ENCODE measurements at places on chromosomes 2 and 18.
A peak's percentile ranks its signal among the peaks of the same experiment; 100 is the strongest.

- DNase-seq: no peak
These were observed 79.3 kb upstream of the LGALSL start for GRCh38 chr2:64374686-64375085.

DNA sequence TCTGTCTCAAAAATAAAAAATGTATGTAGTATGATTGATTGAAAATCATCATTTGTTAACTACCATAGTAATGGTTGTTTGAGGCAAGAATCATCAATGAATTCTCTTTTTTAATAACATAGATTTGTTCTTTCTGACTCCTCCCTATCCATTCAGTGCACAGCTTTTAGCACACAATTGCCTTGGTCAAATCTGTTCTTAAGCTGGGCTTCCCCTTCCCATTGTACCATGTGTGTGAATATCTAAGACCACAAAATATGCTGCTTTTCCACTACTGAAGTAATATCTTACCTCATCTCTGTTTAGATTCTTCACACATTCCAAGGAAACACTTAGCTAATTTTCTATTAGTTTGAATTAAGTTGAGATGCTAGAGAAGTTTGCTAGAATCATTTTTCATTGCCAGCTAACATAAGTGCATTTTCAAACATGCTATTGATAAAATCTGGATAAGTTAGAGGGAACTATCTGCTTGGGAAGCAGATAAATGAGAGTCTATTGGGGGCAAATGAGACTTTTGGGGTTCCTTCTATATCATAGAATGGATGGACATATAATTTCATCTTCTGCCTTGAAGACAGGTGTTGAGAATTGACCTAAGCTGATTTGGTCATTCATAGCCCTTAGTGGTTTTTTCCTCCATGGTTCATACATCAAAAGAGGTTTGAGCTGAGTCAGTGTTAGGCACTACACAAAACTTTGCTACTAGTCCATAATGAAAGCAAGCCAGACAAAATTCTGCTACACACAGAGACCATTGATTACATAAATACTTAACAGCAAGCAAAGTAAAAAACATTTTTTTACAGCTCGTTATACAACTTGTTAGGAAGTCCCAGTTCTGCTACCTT is 231.9 kb downstream of the PLCL1 start:
- no peak for DNase-seq

DNA sequence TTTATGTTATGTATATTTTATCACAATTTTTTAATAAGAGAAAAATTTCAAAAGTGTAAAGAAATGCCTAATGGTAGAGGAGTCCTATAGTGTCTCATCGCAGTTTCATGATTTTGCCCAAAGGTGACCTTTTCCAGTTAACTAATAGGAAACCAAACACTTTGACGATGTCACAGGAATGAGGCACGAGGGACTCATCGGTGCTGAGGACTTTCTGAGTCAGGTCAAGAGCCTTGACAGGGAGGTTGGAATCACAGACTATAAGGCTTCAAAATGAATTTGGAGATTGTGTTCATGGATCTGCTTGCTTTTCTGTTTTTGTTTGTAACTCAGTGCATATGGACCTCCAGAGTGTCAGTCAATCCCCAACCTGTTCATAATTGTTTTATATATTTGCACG is 15.1 kb upstream of the RTTN start:
- no peak for DNase-seq

DNA sequence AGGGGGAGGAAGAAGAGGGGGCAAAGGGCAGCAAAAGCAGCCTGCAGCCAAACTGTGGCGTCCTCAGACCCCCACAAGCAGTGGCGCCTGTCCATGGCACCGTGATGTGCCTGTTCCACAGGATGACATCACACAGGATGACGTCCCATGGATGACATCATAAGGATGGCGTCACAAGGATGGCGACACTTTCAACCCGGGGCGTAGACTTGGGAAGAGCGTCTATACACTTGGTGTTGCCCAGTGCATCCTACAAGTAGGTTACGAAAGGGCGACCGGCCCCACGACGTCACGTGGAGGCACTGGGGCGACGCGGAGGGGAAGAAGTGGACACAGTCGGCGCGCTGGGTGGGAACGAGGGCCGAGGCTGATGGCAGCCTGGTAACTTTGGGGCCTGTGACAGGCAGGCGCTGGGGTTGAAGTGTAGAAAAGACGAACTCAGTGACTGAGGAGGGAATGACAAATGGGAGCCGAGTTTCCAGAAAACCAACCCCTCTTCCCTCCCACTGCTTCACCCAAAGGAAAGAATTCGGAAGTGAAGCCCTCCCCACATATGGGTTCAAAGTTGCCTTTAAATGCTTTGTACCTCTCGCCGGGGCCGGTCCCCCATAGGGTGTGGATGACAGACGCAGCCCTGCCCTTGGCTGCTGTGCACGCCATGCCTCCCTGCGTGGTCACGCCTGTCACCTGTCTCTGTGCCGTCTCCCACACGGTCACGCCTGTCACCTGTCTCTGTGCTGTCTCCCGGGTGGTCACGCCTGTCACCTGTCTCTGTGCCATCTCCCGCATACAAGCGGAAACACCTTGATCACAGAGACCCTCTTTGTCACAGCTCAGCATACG is 13.4 kb upstream of the KCNG2 start:
- DNase-seq: no peak

- no peak for DNase-seq
These were observed 19.6 kb downstream of the ANO7 start for GRCh38 chr2:241208058-241208457.

DNA sequence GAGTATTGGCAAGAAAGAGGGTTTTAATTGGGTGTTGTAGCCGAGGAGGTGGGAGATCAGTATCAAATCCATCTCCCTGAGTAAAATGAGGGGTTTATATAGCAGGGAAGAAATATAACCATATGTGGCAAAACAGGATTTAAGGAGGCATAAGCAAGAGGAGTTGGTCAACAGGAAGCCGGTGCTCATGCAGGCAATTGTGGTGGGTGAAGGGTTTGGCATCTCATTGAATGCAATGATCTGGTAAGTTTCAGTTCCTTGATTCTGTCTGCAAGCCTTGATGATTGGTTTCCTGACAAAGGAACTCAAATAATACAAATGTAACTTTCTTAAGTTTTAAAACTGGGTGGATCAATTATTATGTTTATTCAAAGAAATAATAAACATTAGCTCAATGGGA is 564.4 kb upstream of the LINC00305 start:
- DNase-seq: no peak

GRCh38 chr18:77015771-77016710 is 116.5 kb downstream of the MBP start:
- DNase-seq: no peak

DNA sequence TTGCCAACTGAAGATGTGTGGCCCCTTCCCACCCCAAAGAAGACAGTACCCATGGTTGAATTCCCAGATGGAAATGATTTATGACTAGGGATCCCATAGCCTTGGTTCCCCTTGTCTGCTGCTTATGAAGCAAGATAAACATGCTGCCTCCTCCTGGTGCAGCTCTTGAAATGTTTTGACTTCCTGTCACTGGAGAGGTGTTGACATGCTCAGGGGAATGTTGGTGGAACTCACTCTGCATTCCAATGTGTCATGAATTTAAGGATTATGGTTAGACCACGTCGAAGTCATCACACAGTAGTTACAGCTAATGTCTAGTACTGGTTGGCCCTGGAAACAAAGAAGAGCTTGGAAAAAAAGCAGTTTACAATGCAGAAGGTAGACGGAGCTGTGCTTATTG is 69.0 kb upstream of the FAM110C start:
- DNase-seq: no peak

DNA sequence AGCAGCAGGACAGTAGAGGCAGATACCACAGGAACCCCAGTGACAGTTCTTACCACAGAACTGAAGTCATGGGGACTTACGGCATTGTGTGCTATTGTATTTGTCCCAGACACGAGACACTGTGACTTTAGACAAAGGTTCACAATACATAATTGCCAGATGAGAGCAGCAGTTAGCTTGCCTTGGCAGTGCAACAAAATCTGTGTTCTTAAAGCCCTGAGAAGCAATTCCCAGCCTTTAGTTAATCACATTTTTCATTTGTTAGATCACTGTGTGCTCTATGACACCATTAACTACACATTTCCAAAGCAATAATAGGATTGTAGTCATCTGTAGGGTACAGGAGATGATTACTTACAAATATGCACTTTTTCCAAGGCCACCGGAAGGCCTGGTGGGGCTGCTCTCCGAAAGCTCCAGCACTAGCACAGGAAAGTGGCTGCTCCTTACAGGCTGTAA is 97.5 kb upstream of the LDLRAD4 start:
- no peak for DNase-seq

- DNase-seq: no peak
These were observed 19.7 kb upstream of the GLI2 start for GRCh38 chr2:120715941-120716340.

DNA sequence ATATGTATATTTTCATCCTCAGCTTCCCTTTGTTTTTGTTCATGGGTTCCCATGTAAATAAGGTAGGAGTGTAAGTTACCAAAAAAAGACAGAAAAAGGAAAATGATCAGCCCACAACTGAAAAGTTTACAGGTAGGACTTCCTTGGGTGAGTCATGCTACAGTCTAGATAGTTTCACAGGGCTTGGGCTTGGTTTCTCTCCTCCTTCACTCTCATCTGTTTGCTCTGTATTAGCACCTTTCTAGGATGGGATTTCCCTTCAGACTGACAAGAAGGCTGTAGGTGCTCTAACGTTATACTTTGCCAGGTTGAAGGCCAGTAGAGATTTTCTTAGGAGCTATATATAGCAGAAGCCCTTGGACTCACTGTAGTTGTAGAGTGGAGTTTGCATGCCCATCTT is 57.9 kb downstream of the FAM171B start:
- DNase-seq: no peak

GRCh38 chr18:35005963-35006577 is 35.1 kb upstream of the MAPRE2 start:
- DNase-seq: no peak

DNA sequence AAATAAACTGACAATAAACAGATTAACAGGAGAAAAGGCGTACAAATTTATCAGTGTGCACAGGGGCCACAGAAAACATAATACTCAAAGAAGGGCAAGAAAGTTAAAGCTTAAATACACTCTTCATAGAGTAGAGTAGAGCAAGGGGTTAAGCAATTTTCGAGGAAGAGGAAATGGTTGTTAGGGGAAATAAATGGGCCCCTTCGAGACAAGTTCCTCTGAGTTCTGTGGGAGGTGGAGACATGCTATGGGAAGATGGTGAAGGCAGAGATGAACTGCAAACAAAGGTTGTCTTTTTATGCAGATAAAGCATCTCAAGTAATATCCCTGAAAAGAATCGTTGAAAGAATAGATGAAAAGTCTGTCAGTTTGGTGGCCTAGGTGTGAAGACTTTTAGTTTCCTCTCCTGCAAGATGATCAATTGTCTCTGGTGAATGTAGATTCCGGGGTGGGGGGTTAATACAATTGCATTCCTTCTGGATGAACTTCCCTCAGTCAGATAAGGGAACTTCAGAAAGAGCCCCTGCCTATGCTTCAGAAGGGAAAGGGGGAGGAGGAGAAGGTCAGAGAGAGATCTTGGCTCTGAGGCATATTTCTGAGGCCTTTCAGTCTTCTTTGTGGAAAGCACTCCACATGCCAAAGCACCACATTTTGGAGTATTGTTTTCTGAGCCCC is 127.0 kb downstream of the METTL4 start:
- DNase-seq: no peak

DNA sequence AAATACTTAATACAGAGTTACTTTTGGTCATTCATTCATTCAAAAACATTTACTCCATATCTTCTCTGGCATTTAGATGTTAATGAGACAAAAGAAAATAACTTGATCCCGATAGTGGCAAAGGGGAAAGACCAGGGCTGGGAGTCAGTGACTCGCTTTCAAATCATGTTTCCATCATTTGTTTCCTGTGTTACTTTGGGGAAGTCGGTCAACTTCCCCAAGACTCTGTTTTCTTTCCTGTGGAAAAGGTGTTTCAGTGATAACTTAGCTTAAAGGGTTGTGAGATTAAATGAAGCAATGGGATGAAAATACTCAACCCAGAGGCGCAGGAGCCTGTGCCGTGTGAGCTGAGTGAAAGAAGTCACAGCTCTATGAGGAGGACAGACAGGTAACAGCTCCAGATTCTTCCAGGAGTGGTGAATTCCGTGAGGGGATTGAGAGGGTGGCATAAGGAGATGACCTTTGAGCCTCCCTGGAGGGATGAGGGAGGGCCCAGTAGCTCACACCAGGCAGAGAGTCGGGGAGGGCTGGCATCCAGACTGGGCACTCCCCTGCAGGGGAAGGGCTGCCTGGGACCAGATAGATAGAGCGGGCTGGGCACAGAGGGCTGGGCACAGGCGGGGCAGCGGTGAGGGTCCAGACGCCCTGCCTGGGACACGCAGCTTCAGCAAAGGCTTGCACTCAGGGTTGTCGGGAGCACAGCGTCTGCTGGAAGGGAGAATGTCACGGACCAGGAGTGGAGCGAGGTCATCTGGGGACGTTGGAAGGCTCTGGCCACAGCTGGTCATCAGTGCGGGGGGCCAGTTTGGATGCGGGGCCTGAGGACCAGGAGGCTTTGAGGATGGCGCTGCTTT is 70.1 kb downstream of the TSHZ1 start:
- DNase-seq: no peak

DNA sequence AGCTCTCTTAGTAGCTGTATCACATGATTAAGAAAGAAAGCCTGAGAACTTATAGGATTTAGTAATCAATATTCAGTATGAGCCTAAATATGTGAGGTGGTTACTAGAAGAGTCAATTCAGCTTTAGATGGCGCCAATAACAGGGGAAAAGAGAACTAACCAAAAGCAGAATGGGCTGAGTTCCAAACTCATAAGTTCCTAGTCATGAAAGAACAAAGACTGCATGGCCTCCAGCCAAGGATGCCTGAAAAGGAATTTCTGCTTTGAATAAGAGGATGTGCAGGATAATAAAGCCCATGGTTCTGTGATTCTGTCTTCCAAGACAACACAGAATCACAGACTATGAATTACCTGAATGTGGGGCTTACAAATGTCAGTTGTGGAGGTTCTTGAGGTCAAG is 196.5 kb downstream of the SATB2 start:
- no peak for DNase-seq

- DNase-seq: no peak
These were observed at the start of gene AKAIN1 for GRCh38 chr18:5197032-5197434. Gene AKAIN1 (minus strand): TSS chr18:5197257. CDS start chr18:5197053, 204 bp downstream.

GRCh38 chr2:68206793-68207192 is 45.5 kb downstream of the PPP3R1 start:
- DNase-seq: no peak

- peak; percentile 47 for DNase-seq
These were observed 84.0 kb downstream of the HDAC4 start for GRCh38 chr2:239316562-239317465.

DNA sequence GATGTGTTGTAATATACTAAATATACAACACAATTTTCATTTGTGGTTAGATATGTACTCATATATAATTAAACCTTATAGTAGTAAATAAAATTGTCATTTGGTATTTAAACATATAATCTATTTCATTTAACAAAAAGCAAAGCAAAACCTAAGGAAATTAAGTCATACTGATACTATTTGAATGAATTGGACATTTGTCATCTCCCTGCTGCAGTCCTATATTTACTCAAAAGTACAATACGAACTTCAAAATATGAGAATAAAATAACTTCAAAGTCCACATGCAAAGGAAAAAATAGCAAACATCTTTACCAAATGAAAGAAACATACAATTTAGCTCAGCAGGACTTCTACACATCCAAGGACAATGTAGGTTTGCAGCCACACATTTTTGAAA is 11.8 kb upstream of the HAT1 start:
- DNase-seq: no peak
